ENCODE measurements at places on chromosomes 4 and X.

GRCh38 chr4:66688674-66689073 is 856.6 kb downstream of the CENPC start:
- DNase-seq, result no peak

- no peak for DNase-seq
These were observed 140.8 kb upstream of the SFRP2 start for GRCh38 chr4:153929675-153930074.

GRCh38 chr4:169698331-169698730 is 59.4 kb downstream of the HPF1 start:
- DNase-seq, result no peak

GRCh38 chrX:20802036-20802435 is 535.3 kb upstream of the RPS6KA3 start:
- no peak for DNase-seq

DNA sequence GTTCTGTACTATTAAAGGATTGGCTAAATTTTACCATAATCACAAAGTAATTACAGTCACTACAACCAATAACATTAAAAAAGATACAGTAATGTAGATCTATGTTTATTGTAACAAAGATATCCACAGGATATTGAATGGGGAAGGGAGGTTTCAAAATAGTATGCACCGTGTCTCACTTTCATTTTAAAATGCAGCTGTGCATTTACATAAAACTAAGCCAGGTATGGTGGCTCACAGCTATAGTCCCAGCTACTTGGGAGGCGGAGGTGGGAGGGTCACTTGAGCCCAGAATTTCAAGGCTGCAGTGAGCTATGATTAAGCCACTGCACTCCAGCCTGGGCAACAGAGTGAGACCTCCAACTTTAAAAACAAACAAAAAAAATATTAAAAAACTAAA is 8.5 kb downstream of the SRP72 start:
- DNase-seq, result peak; percentile 32

- no peak for DNase-seq
These were observed 144.2 kb upstream of the FAM241A start for GRCh38 chr4:112001041-112001440.

DNA sequence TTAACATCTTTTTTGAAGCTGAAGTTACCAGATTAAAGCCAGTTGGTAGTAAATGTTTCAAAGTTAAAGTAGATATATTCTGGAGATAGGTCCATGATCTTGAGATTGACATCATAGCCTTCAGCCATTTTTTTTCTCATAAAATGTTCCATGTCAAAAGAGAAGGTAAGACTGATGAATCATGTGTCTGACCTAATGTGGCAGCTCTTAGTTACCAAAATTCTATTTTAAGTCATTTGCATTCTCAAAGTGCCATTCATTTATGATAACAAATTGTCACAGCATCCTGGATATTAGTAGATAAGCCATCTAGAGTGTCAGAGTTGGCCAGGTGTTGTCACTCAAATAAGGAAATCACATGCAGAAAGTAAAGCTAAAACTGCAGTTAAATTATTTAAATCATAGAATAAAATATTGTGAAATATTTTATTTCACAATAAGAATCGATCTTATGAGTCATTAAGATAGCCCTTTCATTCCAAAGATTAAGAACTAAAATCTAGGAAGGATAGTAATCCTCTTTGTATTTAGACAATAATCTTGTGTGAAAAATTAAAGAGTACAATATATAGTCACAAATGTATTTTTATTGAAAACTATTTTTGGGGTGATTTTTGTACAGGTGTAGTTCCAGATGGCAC is 65.7 kb upstream of the ADAD1 start:
- no peak for DNase-seq

DNA sequence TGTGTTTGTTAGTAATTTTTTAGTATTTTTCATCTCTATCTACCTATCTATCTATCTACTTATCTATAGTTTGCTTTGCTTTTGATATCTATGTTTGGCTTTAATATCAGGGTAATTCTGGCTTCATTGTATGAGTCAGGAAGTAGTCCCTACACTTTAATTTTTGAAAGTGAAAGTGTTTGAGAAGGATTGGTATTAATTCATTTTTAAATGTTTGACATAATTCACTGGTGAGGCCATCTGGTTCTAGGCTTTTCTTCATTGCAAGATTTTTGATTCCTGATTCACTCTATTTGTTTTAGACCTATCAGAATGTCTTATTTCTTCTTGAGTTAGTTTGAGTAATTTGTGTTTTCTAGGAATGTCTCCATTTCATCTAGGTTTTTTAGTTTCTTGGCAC is 20.2 kb upstream of the TCP11X2 start:
- DNase-seq, result no peak

- DNase-seq, result no peak
These were observed 172.0 kb upstream of the KLF3 start for GRCh38 chr4:38491854-38492478.

- no peak for DNase-seq
These were observed 70.5 kb downstream of the GRIA2 start for GRCh38 chr4:157291071-157291470.

GRCh38 chr4:10106421-10107039 is 10.1 kb downstream of the WDR1 start:
- DNase-seq, result peak; percentile 31

DNA sequence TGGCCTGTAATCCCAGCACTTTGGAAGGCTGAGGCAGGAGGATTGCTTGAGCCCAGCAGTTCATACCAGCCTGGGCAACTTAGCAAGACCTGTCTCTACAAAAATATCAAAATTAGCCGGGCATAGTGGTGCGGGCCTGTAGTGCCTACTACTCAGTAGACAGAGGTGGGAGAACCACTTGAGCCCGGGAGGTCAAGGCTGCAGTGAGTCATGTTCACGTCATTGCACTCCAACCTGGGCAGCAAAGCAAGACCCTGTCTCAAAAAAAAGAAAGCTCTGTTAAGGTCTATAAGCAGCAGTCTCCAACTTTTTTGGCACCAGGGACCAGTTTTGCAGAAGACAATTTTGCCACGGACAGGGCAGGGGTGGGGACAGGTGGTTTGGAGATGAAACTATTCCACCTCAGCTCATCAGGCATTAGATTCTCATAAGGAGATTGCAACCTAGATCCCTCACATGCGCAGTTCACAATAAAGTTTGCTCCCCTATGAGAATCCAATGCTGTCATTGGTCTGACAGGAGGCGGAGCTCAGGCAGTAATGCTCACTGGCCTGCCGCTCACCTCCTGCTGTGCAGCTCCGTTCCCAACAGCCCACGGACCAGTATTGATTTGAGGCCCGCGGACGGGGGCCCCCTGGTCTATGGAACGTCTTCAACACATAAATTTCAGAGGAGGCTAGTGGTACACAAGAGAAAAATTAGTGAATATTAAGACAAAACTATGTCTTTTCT is 67.9 kb downstream of the KLHL8 start:
- no peak for DNase-seq

DNA sequence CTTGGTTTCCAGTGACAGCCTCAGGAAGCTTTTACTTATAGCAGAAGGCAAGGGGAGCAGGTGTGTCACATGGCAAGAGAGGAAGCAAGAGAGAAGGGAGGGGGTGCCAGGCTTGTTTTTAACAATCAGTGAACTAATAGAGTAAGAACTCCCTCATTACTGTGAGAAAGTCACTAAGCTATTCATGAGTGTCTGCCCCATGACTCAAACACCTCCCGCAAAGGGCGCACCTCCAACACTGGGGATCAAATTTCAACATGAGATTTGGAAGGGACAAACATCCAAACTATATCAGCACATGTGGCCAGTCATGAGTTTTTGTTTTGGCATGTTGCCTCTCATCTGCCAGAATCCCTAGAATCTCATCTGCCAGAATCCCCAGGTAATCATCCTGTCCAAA is 183.5 kb upstream of the C1QTNF7 start:
- DNase-seq, result no peak

DNA sequence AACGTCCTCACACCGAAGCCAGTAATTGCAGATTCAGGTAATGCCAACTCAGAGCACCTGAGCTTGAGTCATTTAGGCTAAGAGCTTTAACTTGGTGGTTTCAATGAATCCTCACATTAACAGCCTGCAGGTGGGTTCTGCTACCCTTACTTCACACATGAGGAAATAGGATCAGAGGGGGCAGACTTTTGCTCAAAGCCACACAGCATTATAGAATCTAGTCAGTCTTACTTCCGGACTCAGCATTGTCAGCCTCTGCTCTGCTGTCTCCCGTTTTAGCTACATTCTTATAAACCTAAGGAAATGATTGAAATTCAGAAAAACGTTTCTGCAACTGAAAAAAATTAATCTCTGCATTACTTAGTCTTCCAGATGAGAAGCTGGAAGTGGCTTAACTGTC is 6.0 kb downstream of the C4orf50 start:
- no peak for DNase-seq

GRCh38 chr4:116413222-116413621 is 672.2 kb downstream of the TRAM1L1 start:
- DNase-seq, result no peak

DNA sequence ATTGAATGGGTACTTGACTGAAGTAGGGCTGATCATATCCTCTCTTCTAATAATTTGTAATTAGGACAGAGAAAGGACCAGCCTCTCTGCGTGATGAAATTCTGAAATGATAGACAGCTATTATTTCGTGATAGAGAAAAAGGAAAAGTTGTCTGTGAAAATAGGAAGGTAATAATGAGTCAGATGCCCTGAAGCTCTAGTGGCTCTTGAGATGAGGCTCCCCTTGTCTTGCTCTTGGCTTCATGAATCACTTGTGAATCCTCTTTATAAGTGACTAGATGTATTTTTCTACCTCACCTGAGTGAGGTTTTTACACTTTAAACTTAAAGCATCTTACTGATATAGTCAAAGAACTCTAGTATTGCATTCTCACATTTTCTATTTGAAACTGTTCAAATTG is 888.9 kb downstream of the PCDH18 start:
- DNase-seq, result no peak

DNA sequence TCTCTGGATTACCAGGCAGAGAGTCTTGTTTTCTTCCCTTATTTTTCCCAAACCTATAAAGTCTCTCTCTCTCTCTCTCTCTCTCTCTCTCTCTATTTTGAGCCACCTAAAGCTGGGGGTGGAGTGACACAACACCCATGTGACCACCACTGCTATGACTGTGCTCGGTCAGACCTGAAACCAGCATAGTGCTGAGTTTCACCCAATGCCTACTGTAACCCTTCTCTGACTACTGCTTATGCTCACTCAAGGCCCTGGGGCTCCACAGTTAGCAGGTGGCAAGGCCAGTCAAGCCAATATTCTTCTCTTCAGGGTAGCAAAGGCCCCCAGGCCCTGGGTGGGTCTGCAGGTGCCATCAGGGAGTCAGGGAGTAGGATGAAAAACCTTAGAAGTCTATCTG is 114.7 kb upstream of the ARMCX2 start:
- DNase-seq, result peak; percentile 75

- no peak for DNase-seq
These were observed 130.9 kb downstream of the AFAP1 start for GRCh38 chr4:7808752-7809151.

- no peak for DNase-seq
These were observed 1.7 kb upstream of the LAS1L start for GRCh38 chrX:65536291-65536690.

- no peak for DNase-seq
These were observed 649.3 kb downstream of the IQCM start for GRCh38 chr4:149166365-149166764.

DNA sequence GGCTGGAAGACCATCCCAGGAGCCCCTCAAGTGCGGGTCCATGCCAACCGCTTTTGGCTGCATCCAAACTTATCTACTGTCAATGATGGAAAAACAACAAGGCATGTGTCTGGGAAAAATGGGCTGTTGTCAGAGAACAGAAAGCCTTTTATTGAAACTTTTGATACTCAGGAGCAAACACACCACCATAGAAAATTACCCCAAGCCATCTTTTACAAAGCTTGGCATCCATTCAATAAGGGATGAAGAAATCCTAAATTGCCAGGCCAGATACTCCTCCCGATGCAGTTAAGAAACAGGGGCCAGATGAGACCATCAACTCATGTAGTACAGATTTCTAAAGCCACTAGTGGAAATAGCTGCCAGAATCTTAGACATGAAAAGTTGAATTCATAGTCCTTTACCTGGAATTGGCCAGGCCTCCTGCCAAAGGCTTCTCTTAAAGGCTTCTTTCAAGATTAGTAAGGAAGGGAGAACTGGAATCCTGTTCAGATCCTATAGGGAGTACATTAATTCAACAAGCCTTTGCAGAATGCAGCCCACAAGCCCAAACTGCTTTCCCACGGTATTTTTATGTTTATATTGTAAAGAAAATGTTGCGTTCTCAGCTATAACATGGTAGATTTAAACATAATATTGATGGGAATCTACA is 145.4 kb upstream of the MAP3K15 start:
- DNase-seq, result no peak

GRCh38 chr4:182307746-182308145 is 64.5 kb downstream of the TENM3 start:
- no peak for DNase-seq

GRCh38 chr4:33715841-33716395 is 2528.4 kb downstream of the ARAP2 start:
- DNase-seq, result no peak

DNA sequence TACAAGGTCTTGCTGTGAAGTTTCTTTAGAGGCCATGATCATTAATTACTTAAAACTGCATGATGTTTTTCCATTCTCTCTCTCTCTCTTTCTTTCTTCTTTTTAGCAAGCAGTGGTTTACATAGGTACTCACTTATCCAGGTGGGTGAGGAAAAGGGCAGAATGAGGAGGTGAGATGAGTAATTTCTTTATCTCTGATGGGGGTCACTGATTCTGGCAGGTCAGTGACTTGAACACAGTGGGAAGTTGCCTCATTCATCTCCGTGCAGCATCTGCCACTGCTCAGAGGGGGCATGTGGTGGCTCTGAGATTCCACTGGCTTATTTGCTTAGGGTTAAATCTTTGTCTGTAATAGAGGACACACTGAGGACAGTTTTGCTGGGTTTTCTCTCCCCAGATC is 62.6 kb downstream of the FAM114A1 start:
- DNase-seq, result peak; percentile 51

DNA sequence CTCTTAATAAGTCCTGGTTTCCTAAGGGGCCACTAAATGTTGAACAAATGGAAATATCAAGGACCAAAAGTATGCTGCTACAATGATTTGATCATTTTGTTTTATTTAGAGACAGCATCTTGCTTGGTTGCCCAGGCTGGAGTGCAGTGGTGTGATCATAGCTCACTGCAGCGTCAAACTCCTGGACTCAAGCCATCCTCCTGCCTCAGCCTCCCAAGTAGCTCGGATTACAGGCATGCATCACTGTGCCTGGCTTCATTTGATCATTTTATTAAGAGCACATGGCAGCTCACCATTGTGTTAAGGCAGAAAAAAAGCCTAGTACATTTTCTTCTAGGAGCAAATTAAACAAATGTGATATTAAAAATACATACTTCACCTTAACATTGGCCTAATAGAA is 52.7 kb downstream of the DCLK2 start:
- DNase-seq, result no peak

GRCh38 chr4:57190601-57191481 is 80.7 kb upstream of the IGFBP7 start:
- peak; percentile 41 for DNase-seq

- DNase-seq, result peak; percentile 9
These were observed 156.6 kb upstream of the FTHL17 start for GRCh38 chrX:31228415-31228832.
